Activated T-helper 9 cell treated with anti-CD3 and anti-CD28 coated beads, Interleukin-2, amount 50 U/mL, for 16 hours (primary cell): ENCODE measurements at places on chromosomes 16 and 17.
A peak's percentile ranks its signal among the peaks of the same experiment; 100 is the strongest.

DNA sequence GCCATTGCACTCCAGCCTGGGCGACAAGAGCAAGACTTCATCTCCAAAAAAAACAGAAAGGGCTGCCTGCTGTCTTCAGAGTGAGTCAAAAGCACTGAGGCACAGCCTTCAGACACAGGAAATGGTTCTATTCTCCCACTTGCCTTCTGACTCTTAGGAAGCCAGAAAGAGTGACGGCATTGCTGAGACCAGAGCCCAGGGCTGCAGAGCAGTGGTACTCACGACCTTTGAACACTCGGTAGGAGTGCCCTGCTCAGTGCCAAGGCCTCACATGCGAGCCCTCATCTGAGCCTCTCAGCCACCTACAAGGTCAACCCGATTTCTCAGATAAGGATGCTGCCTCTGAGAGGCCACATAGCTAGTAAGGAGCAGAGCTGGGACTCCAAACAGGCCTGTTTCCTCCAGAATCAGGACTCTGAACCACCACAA is 3.5 kb upstream of the ITGAE start:
- no peak for DNase-seq

- no peak for DNase-seq
Observed at GRCh38 chr17:79202480-79202879, 127.9 kb downstream of the ENGASE start.

DNA sequence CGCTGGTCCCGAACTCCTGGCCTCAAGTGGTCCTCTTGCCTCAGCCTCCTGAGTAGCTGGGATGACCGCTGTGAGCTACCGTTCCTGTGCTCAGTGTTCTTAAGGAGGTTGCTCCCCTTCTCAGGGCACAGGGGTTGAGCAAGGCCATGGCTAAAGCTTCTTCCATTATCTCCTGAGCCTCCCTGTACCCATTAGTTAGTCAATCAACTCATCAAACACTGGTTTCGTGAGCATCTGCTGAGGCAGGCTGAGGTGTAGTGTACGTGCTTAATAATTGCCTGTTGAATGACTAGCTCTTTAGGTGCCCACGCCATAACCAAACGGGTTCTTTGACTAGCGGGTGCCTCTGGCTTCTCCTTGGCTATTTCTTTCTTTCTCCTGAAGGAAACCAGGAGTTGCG is 11.7 kb downstream of the SGCA start:
- DNase-seq, result no peak

GRCh38 chr17:55705847-55706246 is 16.8 kb downstream of the TMEM100 start:
- no peak for DNase-seq

DNA sequence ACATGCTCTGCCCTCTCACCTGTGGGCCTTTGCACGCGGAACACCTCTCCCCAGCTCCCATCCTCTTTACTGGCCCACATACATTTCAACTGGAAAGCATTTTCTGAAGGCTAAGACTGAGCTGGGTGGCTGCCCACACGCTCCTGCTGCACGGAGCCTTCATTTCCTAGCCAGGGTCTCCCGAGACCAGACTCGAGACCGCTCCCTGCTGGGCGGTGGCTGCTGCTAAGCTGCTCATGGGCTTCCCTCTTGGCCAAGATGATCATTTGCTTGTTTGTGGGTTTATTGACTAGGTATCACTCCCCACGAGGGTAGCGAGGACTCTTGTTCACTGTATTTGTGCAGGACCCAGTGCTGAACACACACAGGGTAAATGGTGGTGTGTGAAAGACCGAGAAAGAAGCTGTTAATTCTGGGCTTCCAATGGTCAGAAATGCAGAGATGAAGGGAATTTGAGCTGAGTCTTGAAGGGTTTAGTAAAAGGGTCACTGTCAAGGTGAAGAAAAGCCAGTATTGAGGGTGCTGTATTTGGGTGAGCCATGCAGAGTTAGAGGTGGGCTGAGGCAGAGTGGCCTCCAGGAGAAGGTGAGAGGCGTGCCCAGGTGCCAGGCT is 907 bp downstream of the TRAPPC2L start:
- DNase-seq, result peak; percentile 61

DNA sequence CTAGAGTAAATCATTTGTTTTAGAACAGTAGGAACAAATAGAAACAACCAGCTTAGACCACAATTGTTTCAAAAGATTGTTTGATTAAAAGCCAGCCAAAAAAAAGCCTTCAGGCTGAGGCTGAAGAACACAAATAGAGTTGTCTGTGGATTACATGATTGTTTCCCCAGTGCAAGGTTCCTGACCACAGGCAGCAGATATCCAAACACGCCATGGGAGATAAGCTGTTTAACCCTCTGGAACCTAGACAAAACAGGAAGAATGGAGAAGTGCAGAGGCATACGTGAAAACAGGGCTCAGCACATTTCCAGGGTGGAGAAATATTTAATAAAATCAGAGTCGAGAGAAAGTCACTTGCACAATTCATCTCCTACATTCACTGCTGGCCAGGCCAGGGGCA is 21.0 kb downstream of the ATPAF2 start:
- DNase-seq, result no peak

- DNase-seq, result no peak
Observed at GRCh38 chr16:87335625-87336433, 18.6 kb upstream of the C16orf95 start.

GRCh38 chr17:58913971-58914769 is 158.5 kb downstream of the PPM1E start:
- no peak for DNase-seq

GRCh38 chr17:81561494-81561885 is 9.3 kb upstream of the FAAP100 start:
- DNase-seq, result no peak

- DNase-seq, result no peak
Observed at GRCh38 chr16:16073891-16074881, 124.8 kb downstream of the ABCC1 start.

DNA sequence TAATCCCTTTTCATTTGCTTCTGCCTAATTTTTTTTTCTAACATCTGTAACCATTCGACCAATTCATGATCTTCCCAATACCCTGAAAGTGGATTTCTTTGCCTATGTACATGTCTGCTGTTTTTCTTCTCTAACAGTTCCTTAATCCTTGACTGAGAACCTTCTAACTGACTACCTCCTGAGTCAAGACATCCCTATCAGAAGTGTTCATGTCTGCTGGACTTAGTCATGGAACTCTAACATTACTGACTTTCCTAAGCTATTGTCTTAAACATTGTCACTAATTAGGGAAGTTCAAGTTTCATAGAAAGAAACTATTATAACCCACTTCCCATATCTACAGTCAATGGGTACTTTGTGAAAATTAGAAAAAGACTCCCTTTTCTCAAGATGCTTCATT is 52.4 kb upstream of the IRX5 start:
- no peak for DNase-seq

DNA sequence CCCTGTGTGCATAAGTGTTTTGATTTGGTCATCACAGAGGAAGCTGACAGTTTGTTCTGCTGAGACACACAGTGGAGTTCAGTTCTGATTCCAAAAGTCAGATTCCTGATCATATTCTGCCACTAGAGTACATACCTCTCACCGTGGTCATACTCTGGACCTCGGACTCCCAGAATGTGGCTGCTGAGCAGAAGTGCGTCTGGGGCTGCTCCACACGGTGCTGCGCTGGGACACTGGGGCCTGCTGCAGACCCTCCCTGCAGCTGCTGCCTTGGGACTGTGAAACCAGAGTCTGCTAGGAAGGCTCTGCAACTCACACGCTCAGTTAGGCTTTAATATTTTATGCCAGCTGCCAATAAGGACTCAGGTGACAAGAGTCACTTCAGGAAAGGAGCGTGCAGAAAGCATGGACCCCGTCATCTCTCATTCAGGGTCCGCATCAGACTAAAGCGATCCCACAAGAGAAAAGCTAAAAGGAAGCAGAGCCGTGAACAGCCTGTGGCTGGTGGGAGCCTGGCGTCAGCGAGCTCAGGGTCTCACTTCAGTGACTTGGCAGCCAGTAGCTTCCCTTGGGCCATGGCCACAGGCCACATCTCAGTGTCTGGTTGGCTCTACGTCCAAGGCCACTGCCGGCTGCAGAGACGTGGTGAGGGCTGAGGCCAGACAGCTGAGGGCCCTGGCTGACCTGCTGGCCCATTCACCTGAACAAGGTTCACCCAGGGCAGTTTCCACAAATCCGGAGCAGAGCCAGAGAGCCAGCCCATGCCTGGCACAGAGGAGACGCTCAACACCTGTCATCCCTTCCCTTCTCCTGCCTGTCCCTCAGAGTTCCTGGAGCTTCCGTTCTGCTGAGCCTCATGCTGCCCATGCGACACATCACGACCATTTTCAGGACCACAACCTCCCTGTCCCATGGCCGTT is 24.7 kb upstream of the KIFC3 start:
- no peak for DNase-seq

DNA sequence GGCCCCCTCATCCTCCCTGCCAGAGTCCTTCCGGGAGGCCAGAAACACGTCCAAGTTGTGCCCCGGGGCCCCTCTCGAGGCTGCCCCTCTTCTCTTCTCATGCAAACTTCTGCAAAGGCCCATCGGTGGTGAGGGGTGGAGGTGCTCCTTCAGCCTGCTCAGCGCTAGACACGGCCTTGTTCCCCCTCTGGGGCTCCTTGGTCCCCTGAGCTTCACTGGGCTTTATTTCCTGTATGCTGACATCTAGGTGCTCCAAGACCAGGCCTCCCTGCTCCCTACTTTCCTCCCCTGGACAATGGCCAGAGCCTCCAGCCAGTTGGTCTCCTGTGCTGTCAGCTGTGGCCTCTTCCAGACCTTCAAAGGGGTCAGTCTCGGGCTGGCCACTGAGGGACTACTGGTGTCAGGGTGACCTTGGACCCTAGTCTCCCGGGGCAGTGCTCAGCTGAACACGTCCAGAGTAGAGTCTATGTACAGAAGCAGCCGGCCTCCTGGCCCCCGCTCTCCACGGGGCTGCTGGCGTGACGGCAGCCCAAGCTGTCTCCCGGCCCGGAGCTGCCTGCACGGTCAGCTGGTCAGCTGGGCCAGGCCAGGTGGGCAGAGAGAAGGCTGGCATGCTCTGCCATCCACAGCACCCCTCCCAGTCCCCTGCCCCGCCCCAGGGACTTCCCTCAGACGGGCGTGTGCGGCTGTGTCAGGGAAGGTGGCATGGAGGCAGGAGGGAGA is 1.7 kb upstream of the PRR35 start:
- DNase-seq, result no peak

DNA sequence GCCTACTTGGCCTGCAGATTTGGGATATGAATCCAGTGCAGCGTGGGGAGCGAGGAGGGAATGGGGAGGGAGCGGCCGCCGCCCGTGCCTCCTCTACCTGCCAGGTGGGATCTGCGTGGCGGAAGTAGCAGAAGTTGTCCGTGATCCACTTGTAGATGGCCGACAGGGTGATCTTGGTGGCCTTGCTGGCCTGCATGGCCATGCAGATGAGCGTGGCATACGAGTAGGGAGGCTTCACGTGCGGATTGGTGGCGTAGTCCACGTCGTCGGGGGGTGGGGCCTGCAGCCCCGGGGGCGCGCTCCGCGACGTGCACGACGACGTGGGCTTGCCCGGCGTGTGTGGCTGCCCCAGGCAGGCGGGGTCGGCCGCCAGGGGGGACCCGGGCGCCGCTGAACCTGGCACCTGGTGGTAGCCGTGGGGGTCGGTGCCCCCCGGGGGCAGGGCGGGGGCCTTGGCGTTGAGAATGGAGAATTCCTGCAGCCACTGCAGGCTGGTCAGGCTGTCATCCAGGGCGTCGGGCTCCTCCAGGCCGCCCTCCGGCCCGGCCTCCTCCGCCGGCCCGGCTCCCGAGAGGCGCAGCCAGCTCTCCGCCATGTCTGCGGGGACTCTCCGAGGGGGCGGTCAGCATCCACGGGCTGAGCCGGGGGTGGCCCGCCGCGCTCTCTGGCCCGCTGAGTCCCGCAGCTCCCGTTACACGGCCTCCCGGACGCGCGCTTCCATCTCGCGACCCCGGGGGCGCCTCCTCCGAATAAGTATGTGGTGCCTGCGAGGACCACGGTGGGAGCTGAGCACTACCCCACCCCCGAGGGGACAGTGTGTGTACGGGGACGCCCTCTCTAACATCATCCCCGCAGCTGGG is 1.0 kb downstream of the FOXJ1 start:
- DNase-seq, result no peak

DNA sequence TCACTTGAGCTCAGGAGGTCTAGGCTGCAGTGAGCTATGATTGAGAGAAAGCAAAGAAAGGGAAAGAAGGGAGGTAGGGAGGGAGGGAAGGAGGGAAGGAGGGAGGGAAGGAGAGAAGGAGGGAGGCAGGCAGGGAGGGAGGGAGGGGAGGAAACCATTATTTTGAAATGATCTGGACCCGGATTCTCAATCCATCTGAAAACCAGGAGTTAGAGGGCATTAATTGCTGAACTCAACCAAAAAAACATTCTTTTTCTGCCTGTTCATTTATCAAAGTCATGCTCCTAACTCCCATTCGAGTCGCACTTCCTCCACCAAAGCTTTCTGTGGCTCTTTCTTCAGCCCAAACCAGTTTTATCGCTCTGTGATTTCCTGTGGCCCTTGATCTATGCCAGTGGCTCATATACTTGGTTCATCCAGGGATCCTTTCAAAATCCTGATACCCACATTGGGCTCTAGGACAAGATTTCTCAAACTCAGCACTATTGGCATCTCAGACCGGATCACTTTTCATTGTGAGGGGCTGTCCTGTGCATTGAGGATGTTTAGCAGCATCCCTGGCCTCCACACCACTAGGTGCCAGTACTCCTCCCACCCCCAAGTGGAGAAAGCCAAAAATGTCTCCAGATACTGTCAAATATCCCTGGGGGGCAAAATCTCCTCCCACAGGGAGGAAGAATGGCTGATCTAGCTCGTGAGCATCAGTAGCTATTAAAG is 38.2 kb downstream of the CMTM4 start:
- DNase-seq, result no peak

DNA sequence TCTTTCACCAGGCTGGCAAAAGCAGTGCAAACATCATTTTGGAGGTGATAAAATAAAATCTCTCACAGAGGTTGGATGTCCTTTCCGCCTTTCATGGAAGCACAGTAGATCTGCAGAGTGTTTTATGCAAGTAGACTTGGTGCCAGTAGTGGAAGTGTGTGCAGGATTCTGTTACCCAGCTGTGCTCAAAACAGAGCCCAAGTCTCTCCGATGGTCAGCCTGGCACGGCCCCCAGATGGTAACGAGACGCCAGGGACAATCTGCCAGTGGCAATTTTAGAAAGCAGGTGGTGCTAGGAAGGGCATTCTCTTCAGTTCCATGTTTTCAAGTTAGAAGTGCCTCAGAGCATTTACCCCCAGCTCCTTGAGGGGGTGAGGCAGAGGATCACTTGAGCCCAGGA is 1.5 kb upstream of the MTHFSD start:
- no peak for DNase-seq

- DNase-seq, result no peak
Observed at GRCh38 chr17:41705271-41705991, 6.7 kb upstream of the GAST start.

DNA sequence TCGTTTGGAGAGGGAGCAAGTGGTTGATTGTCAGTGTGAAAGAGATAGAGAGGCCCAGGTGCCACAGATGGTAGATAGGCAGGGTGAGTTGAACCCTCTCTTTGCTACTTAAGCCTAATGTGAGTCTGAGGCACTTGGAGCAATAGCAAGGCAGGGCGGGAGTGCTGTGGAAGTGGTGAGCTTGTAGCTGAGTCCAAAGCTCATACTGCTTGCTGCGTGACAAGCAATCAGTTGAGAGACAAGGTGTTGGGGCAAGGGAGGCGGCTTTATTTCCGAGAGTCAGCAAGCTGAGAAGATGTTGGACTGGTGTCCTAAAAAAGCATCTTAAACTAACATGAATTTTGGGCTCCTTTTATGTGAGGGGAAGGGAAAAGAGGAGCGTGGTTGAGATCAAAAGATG is 112.9 kb upstream of the ZKSCAN2 start:
- no peak for DNase-seq
